ENCODE measurements at places on chromosomes 12 and 14. TPM values are rescaled to one million over a fixed set of nuclear protein-coding genes. Genes with fewer than 3 reads are reported as not detected.

KRT80 gene
- total RNA-seq = 2.8 TPM

OR4E2 gene
- not detected for total RNA-seq

MYF6 gene
- total RNA-seq = not detected

SSPN gene
- total RNA-seq = 6.3 TPM

LRCOL1 gene
- total RNA-seq = not detected

ADAMTS20 gene
- 0.66 TPM for total RNA-seq

TAPBPL gene
- 0.87 TPM for total RNA-seq

FLVCR2 gene
- total RNA-seq = 6.2 TPM

PTPRQ gene
- 0.18 TPM for total RNA-seq

FAR2 gene
- total RNA-seq = 3.3 TPM

KRT74 gene
- total RNA-seq = not detected

TRAFD1 gene
- 35.6 TPM for total RNA-seq

BATF gene
- not detected for total RNA-seq

TSPAN19 gene
- not detected for total RNA-seq

CD163L1 gene
- total RNA-seq = 1.6 TPM

PROX2 gene
- total RNA-seq = not detected

TTC6 gene
- total RNA-seq = not detected

LTBP2 gene
- 196 TPM for total RNA-seq

CABP1 gene
- total RNA-seq = 0.19 TPM

CCDC88C gene
- total RNA-seq = 12.4 TPM

COL2A1 gene
- total RNA-seq = 11.2 TPM

LRTM2 gene
- not detected for total RNA-seq

SLC35E3 gene
- total RNA-seq = 10.0 TPM

MYH6 gene
- not detected for total RNA-seq

LHX5 gene
- total RNA-seq = not detected

CAPZA3 gene
- total RNA-seq = not detected

SLC4A8 gene
- 5.5 TPM for total RNA-seq

KRT72 gene
- total RNA-seq = not detected

FITM1 gene
- not detected for total RNA-seq

All from astrocyte (in vitro differentiated cells and primary cell).